ENCODE measurements at places on chromosomes 5 and 9.

GRCh38 chr5:25419684-25420083, 774.9 kb upstream of the CDH10 start:
- no peak for DNase-seq

DNA sequence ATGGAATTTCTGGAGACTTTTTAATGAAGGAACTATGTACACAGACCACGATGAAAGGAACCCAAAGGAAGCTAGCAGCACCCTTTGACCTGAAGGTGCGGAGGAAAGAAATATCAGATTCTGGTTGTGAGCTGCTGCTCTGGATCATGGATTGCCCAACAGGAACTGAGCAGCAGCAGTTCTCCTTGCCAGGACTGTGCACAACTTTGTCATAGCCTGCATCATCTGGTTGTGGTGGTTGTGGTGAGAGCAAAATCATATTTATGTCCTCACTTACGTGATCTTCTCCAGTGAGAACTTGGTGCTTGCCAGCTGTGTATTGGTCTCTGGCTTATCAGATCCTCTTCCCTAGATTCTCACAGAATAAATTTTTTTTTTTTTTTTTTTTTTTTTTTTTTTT, 70.7 kb upstream of the LPAR1 start:
- no peak for DNase-seq

- no peak for DNase-seq
Observed at GRCh38 chr9:126298063-126298801, 28.4 kb upstream of the MVB12B start.

DNA sequence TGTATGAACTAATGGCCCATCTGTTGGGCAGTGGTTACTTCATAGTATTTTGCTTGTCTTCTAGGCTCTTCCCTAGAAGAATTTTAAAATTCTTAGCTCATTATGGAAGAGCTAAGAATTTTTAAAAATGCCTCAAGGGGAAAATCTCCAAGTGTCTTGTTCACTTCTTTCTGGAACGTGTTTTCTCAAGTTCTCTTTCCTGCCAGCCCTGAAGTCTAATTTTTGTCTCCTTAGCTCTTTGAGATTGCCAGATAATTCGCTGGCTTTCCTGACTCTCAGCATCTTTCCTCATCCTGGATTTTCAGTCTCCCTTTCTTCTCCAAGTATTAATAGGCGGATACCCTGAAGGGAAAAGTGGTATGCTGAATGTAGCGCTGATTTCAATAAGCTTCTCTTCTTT, 395.4 kb downstream of the ARRDC3 start:
- DNase-seq, result no peak

- DNase-seq, result no peak
Observed at GRCh38 chr5:84478603-84479002, 93.9 kb upstream of the EDIL3 start.

DNA sequence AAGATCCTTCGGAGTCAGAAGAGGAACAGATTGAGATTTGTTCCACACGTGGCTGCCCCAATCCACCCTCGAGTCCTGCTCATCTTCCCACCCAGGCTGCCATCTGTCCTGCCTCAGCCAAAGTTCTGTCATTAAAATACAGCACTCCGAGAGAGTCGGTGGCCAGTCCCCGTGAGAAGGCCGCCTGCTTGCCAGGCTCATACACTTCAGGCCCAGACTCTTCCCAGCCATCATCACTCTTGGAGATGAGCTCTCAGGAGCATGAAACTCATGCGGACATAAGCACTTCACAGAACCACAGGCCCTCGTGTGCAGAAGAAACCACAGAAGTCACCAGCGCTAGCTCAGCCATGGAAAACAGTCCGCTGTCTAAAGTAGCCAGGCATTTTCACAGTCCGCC, 85.9 kb downstream of the GOLPH3 start:
- no peak for DNase-seq

DNA sequence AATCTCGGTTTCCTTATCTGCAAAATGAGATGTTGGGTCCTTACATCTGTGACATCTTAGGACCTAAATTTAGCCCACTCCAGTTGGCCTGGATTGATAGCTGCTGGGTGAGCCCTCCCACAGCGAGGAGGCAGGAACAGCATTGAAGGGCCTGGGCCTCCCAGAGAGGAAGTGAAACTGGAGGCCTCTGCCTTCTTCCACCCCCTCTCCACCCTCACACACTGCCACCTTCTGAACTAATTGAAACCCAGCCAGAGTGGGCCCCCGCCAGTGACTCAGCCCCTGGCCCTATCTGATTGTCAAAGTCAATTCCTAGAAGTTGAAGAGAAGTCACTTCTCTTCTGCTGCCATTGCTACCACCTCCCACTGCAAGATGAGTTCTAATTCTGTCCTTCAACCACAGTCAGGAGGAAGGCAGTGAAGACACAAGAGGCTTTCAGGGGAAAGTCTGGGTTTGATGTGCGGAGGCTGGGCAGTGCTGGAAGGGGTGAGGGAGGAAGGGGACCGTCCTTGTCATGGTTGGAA, 55.2 kb upstream of the NEK6 start:
- DNase-seq, result peak; percentile 59

DNA sequence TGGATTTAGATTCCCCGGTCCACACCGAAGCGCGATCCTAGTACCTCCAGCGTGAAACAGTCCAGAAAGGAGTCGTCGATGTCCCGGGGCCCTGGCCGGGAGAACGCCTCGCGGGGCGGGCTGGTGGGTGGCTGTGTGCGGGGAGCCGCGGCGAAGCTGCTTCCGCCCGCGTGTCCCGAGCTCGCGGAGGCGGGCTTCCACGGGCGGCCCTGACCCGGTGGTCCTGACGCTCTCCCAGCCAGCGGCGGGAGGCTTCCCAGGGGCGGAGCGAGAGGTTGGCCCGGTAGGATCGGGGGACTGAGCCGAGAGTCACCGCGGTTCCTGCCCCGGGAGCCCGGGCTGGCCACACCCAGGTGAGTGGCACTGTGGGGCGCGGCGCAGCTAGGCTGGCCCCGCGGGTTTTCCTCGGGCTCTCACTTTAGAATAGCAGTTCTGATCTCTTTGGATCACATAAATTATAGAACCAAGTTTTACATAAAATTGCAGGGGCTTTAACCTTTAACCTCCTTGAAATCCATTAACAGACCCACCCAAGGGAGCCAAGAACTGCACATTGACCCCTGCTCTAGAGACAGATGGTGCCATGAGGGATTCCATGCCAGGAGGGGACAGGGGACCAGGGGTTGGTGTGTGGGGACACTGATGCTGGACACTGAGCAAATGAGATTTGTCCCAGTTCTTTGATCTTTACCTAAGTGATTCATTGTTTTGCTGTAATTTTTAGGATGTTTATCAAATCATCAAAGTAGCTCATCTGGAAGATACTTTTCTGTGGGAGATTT, 29.2 kb upstream of the IL31RA start:
- DNase-seq, result no peak

- DNase-seq, result no peak
Observed at GRCh38 chr9:92602413-92602812, 66.6 kb upstream of the ECM2 start.

DNA sequence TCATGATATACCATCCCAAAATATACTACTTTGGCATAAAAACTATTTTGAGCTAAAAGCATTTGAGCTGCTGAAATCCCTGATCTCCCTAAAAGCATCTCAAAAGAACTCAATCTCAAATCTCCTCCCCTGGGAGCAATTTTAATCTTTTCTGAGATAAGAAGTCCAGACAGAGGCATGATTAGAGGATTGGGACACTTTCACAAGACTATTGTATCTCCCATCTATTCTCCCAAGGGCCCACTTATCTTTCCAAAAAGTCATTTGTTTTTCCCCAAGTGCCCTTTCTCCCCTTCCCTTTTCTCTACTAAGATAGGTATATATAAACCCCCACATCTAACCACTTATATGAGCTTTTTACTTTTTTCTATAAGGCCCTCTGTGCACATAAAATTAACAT, 79.7 kb downstream of the ALDH7A1 start:
- no peak for DNase-seq

GRCh38 chr5:543755-544674, 19.8 kb upstream of the SLC9A3 start:
- peak; percentile 7 for DNase-seq

GRCh38 chr9:115591584-115591984, 473.6 kb upstream of the TNC start:
- no peak for DNase-seq

DNA sequence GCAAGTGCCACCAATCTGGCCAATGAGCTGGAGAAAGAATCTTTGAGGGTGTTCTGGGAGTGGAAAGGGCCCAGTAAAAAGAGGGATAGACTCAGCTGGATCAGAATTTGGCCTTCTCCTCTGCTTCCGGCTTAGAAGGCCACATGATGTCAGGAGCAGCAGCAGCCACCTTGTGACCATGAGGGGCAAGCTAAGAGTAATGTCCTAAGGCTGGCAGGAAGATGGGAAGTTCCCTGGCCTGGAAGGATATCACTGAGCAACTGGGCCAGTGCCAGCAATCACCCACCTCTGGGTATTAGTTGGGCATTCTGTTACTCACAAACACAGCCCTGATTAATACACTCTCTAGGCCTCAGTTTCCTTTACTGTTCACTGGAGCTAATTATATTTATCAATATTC, 44.2 kb downstream of the TSPAN17 start:
- DNase-seq, result no peak

DNA sequence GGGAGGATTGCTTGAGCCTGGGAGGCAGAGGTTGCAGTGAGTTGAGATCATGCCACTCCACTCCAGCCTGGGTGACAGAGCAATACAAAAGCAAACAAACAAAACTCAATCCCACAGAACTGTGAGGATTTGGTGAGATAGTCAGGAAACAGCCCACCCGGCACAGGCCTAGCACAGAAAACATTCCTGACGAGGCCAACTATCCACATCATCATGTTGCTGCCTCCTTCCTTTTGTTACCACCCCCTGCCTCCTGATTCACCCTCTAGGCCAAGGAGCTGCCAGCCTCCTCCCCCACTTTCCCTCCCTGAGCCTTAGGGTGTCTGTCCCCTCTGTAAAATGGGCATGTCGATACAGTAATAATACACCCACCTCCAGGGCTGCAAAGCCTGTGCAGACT, 39.0 kb downstream of the STK10 start:
- no peak for DNase-seq

DNA sequence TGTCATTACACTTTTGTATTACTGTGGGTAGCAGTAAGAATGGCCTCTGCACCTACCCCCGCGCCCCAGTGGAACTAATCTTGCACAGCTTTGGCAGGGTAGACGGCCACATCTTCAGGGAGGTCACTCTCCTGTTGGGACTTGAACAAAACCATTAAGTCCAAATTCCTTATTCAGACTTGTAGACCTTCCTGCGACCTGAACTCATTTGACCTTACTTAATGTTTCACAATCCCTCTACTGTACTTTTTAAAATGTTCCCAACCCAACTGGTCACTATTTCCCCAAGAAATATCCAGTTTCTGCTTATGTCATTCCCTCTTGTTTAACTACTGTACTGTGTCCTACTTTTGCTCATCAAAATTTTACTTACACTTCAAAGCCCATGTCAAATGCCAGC, 5.3 kb upstream of the FAM120AOS start:
- DNase-seq, result no peak

DNA sequence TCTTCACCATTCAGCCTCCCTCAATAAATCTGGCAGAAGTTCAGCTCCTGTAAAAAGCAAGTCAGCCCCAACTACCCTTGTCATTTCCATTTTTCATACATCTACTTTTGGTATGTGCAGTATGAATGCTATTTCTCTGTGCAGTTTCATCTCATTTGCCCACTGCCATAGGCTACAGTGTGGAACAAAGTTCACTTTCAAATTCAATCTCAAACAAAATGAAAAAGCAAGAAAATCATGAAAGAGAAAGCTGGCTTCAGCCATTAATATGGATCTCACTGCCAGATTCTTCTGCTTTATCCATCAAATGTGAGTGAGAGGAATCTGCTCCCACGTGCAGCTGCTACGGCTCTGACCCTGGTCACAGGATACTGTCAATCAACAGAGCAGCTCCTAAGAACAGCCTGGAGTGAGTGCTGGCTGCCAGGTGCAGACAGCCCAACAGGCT, 494.2 kb downstream of the ZNF608 start:
- no peak for DNase-seq

- no peak for DNase-seq
Observed at GRCh38 chr9:100105861-100106260, 6.8 kb downstream of the INVS start.

- no peak for DNase-seq
Observed at GRCh38 chr9:134408939-134409737, 82.9 kb downstream of the RXRA start.

- DNase-seq, result no peak
Observed at GRCh38 chr5:104909803-104910202, 1347.2 kb upstream of the NUDT12 start.

DNA sequence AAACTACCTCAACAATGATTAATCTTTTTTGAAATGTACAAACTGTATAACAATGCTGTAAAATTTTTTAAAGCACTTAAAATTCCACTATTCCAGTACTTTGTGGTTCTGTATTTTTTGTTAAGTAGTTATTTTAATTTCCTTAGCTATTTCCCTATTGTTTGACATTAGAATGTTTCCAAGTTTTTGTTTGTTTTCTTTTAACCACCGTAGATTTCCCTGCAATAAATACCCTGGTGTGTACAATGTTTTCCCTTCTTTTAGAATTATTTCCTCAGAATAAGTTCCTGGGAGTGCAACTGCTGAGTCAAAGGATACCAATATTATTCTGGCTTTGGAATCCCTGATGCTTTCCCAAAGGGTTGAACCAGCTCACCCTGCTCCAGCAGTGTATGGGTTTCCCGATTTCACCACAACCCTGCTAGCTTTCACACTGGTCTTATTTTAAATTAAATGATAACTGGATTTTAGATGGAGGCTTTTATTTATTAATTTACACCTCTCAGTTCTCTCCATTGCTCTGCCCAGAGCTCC, 20.6 kb upstream of the ANGPTL2 start:
- DNase-seq, result no peak

DNA sequence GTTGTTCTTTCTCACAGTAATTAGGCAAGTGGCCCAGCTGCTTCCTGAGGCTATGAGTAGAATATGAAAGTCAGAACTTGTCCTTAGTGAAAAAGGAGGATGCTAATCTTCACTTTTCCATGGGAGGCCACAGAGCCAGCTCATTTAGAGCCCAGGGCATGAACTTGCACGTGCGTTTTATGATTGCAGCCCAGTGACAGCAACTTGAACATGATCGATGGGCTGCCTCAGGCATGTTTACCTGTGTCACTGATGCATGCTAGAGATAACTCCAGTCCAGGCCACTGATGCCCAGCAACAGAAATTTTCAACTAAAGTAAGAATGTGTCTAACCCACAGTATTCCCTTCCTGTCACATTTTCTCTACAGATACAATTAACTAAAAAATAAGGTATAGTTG, 179.3 kb downstream of the CTNND2 start:
- no peak for DNase-seq

GRCh38 chr5:88393716-88394535, 125.3 kb upstream of the TMEM161B start:
- no peak for DNase-seq

DNA sequence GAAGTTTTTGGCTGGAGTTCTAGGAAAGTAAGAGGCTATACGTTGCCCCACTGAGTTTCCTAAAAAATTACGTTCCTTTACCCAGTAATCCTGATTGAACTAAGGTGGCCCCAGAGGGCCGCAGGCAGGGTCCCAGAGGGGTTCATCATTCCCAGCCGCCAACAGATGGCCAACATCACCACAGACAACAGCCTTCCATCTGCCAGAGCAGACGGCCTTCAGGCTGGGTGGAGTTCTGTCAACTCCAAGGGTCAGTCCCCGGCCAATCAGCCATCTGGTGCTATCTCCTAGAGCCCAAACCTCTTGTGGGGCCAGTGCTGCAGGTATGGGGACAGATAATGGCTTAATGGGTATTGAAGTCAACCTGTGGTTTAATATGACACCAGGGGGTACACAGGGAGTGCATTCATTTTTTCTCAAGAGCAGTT, 30.4 kb downstream of the TBC1D2 start:
- DNase-seq, result no peak

- DNase-seq, result no peak
Observed at GRCh38 chr9:35871545-35871944, 1.3 kb upstream of the OR13J1 start.
